Fibroblast of gingiva (primary cell): ENCODE measurements at places on chromosomes 1 and 21.

- DNase-seq = no peak
Observed at GRCh38 chr21:19684328-19684727, 1280.7 kb upstream of the TMPRSS15 start.

- no peak for DNase-seq
Observed at GRCh38 chr1:25784575-25785051, 15.4 kb upstream of the SELENON start.

DNA sequence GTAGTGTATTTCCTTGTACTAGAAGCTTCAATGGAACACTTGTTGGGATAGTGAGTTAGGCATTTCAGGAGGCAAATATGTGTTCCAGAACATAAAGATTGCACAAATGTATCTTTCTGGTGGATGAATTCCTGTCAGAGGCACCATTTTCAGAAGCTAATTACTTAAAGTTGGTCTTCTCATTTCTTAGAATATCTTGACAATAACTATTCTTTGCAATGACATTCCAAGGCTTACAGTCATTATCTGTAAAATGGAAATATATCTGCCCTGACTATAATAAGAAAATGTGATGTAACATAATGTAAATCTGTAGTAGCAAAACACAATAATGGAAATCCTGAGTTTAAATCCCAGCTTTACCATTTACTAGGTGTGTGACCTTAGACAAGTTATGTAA, 2.7 kb downstream of the VCAM1 start:
- no peak for DNase-seq

- no peak for DNase-seq
Observed at GRCh38 chr1:11600836-11601235, 53.4 kb downstream of the FBXO2 start.

- DNase-seq = peak; percentile 99
Observed at GRCh38 chr1:8879922-8880676, 1.6 kb upstream of the ENO1 start.

DNA sequence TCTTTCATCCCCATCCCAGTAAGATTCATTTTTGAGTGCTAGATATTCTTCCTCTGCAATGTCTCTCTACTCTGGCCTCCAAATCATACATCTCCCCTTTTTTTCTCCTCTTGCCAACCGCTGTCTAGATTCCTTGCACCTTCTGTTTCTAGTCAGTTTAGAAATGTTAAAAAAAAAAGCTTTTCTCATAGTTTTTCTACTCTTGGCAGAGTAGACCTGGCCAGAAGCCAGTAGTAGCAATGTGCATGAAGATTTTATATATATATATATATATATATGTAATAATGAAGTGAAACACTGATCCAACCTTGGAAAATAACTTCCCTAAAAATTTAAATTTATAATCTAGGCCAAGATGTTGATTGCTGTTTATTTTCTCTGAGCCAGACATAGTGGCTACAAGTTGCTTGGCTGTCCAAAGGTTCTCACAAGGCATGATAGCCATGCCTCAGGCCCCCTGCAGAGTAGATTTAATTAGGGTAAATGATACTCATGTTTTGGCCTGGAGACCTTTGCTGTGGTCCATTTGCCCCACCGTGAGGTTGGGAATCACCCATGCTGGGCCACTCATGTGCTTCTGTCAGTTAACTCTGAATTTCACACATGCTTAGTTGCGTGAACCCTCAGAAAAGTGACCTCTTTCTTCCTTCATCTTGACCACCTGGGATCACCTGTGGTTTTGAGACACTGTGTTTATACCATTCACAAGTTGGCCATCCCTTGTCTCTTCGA, 103.4 kb upstream of the KCNE2 start:
- DNase-seq = peak; percentile 38

GRCh38 chr1:156392452-156392853, 23.4 kb downstream of the RHBG start:
- DNase-seq = no peak

DNA sequence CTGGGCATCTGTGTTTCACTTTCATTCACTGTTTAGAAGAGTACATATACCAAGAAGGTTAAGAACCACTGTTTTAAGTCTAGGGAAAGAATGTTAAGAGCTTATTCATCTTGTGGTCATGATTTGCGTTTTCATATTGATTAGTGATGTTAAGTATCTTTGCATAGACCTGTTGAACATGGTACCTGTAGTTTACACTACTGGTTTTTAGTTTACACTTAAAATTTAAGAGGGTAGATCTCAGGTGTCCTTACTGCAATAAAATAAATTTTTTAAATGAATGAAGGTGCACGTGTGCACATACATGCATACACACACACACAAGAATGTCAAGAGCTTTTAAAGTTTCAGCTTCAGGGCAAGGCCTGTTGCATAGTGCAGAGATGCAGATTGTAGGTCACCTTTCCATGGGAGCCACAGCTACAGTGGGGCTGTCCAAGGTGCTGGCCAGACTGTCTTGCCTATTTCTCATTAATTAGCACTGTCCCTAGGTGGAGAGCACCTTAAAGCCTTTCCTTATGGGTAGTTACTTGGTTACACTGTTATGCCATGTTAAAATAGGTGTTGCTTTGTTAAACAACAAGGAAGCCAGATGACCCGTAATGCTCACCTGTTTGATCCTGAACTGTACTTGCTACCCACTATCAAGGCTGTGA, 543.0 kb upstream of the DAB1 start:
- DNase-seq = no peak

- DNase-seq = no peak
Observed at GRCh38 chr21:45891388-45892155, 90.0 kb upstream of the COL6A1 start.

DNA sequence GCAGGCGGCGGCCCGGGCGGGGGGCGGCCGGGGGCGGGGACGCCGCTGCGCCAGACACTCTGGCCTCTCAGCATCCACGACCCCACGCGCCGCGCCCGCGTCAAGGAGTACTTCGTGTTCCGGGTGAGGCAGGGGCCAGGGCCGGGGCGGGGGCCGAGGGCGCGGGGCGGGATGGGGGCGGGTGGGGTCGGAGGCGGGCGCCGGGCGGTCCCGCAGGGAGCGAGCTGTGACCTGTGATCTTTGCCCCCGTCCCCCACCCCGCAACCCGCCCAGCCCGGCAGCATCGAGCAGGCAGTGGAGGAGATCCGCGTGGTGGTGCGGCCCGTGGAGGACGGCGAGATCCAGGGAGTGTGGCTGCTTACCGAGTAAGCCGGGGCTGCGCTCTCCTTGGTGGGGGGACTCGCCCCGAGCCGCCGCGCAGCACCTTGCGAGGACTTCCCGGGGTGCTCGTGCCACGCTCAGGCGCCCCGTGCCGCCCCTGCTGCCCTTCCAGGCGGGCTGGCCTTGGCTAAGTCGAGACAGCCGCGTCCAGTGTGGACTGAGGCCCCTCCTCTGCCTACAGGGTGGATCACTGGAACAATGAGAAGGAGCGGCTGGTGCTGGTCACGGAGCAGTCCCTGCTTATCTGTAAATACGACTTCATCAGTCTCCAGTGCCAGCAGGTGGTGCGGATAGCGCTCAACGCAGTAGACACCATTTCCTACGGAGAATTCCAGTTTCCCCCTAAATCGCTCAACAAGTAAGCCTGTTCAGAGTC, 514 bp downstream of the TPRG1L start:
- DNase-seq = no peak

- peak; percentile 83 for DNase-seq
Observed at GRCh38 chr1:33180226-33180910, 1.5 kb downstream of the TRIM62 start.

DNA sequence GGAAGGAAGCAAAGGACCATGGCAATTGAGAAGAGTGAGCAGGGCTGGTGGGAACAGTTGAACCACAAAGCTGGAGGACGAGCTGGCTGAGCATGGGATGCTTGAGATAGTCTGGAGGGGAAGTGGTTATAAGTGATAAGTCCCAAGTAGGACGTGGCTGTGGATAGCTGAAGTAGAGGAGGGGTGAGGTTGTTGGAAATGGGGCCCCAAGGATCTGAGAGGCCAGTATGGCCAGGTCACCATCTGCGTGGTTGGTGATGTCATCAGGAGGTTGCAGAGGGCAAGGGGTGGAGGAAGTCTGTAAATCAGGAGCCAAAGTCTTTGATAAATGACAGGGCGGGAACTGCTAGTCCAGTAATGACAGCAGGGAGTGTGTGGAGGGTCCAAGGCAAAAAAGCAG, 11.0 kb upstream of the REN start:
- no peak for DNase-seq

DNA sequence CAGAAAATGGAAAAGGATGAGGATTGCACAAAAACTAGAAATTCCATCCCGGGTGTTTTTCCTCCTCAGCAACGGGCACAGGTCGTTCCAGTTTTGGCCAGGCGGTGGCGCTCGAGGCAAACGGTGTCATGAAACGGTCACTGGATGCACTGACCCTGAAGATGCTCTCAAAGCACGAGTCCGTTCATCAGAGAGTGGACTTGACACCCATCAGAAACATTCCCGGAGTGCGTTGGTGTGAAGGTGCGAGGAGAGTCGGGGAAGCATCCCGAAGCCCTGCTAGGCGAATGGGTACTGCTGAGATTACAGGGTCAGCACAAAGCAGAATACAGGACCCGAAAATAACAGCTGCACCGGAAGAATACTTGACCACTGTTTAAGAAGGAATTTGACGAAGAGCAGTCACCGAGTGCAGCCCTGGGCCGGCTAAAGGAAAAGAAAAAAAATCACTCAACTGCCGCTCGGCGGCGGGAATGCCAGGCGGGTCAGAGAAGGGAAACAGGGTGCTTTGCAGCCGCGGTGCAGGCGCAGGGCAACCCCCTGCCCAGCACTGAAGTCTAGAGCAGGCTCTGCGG, 71.7 kb upstream of the ETS2 start:
- peak; percentile 66 for DNase-seq

GRCh38 chr1:172394811-172395210, 25.7 kb upstream of the C1orf105 start:
- DNase-seq = peak; percentile 40

DNA sequence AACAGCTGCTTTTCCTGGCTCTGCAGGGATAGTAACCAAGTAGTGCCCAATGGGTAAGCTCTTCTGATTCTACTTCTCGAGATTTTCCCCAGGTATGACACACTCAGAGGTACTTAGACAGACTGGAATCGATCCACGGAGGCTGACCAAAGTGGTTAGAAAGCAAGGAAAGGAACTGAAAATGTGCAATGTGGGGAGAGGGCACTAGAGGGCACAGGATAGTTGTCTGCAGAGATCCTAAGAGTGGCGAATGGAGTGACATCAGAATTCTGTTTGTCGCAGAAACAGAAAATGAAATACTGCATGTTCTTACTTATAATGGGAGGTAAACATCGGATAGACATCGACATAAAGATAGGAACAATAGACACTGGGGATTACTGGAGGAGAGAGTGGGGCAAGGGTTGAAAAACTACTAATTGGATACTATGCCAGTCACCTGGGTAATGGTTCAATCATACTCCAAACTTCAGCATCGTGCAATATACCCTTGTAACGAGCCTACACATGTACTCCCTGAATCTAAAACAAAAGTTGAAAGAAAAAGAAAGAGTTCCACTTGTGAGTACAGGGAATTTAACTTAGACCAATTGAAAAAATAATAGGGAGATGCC, 23.3 kb downstream of the CYP2J2 start:
- peak; percentile 7 for DNase-seq

- DNase-seq = no peak
Observed at GRCh38 chr21:26368591-26369320, 198.2 kb upstream of the APP start.

DNA sequence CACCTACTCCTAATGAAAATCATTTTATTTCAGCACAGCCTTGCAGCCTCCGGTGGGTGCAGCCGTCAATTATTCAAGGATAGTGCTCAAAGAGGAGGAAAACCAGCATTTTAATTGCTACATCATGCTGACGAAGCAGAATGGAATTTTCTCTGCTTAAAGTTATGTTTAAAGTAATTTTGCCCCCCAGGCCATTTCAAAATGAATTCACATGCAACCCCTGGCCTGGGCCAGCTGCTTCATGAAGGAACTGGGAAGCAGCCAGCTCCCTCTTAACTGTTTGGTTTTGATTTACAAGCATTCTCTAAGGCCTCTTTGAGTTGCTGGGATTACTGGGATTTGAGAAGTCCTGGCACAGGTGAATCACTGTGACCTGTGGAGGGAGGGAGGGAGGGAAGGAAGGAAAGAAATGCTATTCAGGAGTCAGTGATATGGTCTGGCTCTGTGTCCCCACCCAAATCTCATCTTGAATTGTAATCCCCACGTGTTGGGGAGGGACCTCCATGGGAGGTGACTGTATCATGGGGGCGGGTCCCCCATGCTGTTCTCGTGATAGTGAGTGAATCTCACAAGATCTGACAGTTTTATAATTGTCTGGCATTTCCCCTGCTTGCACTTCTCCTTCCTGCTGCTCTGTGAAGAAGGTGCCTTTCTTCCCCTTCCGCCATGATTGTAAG, 66.0 kb downstream of the PGBD5 start:
- peak; percentile 88 for DNase-seq

DNA sequence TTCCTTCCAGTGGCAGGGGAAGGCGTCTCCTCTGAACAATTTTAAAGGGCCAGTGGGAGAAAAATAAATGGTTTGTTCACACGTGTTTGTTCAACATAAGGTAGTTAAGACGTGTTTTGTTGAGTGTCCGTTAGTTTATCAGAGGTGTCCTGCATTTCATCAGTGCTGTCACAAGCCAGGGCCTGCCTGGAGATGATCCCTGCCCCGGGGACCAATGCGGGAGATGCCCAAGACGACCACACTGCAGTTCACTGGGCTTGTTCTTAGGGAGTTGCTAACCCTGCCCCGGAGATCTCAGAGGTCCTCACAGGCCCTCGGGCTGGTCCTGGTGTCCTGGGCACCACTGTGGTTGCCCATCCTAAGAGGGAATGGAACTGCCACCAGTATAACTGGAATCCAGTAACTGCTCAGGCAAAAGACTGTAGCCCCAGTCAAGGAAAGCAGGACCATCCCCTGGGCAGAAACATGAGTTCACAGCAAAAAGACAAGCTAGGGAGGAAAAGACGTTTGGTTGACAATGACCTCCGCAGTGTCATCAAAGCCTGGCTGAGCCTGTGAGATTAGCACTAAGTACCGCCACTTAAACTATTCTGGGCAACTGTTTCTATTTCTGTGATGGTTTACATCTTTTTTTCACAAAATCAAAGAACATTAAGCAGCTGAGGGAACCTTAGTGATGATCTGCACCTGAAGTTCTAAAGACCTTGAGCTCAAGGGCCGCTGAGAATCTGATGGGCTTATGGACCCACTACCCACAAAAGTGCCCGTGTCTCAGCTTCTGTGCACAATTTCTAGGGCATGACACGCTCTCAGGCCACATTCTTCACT, 44.9 kb upstream of the LIN9 start:
- DNase-seq = no peak

DNA sequence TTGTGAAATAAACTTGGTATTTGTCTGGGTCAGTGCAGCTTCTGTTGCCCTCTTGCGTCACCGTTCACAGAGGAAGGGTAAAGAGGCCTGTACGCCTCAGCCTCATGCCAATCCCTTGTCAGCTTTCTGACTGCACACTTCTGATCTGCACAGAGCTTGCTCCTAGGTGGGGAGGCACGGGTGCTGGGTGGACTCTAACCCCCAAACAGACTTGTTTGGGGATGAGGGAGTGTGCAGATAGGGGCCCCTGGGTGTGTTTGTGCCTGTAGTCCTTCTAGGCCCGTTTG, 803 bp upstream of the B4GALT2 start:
- DNase-seq = no peak

GRCh38 chr1:168008595-168008994, 71.7 kb upstream of the MPC2 start:
- no peak for DNase-seq
